GDM1 (cell line): ENCODE measurements at places on chromosomes 1 and 21.

- no peak for DNase-seq
Observed at GRCh38 chr1:33502726-33503125, 30.3 kb downstream of the ZSCAN20 start.

GRCh38 chr1:67735806-67736627, 51.0 kb downstream of the GADD45A start:
- no peak for DNase-seq

GRCh38 chr1:230170153-230170547, 103.1 kb downstream of the GALNT2 start:
- DNase-seq = no peak

DNA sequence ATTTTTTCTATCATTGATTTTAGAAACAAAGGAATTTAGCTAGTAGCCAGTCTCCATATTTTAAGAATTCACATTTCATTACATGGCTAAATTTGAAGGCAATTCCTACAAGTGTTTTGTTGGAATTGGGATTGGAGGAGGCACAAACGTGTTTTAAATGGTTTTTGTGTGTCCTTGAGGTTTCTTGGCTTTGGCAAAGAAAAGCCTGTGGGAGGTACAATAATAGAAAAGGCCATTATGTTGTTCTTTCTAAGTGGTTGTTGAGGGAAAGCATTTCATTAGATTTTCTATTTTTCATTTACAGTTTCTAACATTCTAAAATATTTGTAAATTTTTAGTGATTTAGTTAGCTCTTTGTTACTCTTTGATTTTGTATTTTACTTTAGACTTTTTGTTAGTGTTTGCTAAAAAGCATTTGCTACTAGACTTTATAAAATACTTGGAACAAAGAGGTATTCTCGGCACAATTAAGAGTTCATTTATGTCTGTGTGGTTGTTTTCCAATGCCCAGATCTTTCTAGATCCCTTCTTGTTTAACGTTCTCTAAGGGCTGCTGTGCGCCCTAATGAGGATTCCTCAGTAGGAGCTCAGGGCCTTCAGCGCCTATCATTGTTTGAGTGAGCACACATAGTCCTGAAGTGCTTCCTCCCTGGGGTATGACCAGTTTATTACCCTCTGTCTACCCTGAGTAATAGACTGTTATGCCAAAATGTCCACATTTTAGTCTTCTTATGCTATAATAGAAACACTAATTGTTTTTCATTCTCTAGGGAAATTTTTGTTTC, 70.0 kb upstream of the KIAA1614 start:
- DNase-seq = no peak

DNA sequence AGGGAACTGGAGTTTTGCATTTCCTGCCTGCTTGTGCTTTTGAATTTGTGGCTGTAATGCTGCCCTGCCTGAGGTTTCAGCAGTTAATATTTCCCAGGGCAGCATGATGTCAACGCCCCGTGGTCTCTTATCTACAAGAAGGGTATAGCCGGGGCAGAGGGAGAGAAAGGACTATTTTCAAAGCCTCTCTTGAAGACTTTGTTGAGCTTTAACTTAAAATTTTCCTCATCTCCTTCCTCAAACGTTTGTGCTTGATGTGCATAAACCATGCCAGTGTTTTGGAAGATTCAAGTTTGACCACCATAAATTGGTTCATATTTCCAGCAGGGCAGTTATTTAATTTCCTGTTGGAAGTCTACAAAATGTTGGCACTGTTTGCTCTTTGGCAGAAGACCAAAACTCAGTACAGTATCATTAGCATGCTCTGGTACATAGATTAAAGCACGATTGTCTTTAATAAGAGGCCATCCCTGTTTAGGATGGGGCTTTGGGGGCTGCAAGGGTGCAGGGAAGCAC, 43.4 kb downstream of the ROR1 start:
- no peak for DNase-seq

GRCh38 chr1:176994931-176995596, 169.4 kb downstream of the ASTN1 start:
- no peak for DNase-seq

DNA sequence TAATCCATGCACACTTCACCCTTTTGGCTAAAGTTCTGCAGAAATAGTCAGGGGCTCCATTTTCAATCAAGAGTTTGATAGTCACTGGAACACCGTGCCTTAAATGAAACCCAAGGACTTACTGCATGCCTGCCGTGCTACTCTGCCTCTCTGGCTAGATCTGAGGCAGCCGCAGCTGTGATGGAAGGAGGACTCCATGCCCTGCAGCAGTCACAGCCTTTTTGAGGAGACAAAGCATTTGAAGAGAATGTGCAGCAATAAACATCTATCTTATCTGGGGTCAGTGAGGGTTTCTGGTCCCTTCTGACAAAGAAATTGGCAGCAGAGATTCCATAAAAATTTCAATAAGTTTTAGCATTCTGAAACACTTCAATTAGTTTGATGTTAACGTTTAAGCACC, 78.0 kb downstream of the BCAR3 start:
- no peak for DNase-seq

GRCh38 chr1:93993731-93994130, 84.5 kb upstream of the GCLM start:
- DNase-seq = no peak

DNA sequence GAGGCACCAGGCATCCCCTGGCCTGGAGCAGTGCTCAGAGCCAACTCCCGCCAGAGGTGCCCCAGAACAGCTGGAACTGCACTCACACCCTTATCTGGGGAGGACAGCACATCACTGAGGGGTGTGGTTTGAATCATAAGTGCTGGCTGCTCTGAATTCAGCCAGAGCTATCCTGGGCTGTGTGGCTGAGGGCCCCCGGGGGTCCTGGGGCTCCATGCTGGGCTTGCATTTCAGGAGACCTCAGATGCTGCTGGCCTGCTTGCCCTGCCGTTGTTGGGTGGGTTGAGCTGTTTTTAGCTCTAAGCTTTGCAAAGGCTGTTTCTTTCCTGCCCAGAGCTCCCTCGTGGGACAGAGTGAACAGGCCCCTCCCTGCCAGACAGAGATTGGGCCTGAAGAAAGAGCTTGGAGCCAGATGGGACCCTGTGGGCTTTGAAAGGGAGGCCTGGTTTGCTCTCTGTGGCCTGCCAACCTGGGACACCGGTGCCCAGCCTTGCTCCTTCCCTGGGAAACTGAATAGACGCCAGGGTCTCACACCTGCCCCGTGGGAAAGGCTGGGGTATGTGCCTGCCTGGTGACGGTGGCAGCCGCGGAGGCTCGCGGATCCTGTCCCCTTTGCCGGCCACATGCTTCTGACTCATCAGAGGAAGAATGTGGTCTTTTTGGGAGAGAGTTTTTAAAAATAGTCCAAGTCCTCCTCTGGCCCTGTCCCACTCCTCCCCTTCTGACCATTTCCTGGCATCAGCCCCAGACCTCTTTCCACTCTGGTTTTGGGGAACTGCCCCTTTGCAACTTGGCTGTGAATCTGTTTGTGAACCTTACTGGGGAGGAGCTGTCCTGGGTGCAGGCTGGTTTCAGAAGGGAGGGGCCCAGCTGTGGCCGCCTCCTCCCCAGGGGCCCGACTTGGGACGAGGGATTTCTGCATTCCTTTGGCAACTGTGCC, 30.0 kb downstream of the ARHGEF10L start:
- DNase-seq = no peak

DNA sequence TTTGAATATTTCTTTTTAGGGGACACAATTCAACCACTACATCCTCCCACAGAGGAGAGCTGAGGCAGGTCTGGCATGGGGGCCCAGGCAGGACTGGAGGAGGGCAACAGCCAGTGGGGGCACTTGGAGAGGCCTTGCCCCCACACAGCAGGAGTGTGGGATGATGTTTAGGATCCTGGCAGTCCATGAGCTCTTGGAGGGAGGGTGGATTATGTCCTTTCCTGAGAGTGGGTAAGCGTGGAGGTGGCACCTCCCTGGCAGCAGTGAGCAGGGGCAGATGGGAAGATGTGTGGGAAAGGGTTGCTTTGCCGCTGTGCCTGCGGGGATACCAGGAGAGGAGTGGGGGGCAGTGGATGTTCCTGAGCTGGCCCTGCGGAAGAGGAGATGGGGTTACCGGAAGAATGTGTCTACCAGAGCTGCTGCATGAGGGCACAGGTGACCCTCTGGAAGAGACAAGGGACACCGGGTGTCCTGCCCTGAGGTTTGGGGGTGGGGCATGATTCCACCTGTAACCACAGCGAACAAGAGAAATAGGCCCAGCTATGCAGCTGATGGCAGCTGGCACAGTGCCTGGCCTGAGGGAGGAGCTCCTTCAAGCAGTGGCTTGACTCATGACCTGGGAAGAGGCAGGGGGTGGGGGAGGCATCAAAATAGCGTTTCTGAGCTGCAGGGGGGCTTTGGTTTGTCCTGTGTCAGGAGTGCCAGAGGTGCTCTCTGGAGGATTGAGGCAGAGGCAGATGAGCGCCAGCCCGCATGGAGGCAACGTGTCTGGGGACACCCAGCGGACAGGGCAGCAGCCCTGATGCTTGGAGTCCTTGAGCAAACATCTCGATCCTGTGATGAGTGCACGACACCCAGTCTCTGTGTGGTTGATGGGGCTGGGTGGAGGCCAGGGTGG, 123.9 kb upstream of the TMPRSS2 start:
- no peak for DNase-seq

- DNase-seq = no peak
Observed at GRCh38 chr21:34974162-34974981, 74.7 kb downstream of the RUNX1 start.

DNA sequence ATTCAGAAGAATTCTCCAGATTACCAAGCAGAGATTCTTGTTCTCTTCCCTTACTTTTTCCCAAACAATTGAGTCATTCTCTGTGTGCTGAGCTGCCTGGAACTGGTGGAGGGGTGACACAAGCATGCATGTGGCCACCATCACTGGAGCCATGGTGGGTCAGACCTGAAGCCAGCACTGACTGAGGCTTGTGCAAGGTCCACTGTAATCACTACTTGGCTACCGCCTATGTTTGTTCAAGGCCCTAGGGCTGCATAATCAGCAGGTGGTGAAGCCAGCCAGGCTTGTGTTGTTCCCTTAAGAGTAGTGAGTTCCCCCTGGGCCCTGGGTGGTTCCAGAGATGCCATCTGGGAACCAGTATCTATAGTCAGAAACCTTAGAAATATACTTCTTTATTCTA, 183.8 kb downstream of the DNAH14 start:
- no peak for DNase-seq

GRCh38 chr1:63126104-63126503, 196.3 kb upstream of the FOXD3 start:
- no peak for DNase-seq

GRCh38 chr1:17596651-17597509, 57.4 kb downstream of the ARHGEF10L start:
- DNase-seq = no peak

- peak; percentile 17 for DNase-seq
Observed at GRCh38 chr1:208652296-208653160, 408.3 kb upstream of the PLXNA2 start.

DNA sequence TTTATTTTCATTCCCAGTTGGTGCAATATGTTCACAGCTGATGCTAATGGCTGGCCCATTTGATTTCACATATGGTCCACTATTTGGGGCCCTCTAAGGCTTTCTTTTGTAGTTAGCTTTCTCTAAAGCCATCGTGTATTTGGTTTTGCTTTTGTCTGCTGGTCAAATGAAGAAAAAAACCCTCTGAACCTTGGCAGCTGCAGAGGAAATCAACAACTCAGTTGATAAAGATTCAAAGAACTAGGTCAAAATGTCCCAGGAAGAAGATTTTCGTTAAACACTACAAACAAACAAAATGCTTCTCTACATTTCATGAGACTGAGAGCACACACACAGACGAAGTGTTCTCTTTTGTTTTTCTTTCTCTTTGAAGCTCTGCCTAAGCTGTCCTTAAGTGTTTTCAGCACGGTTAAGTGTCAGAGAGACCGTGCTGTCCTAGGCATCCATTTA, 655.0 kb downstream of the RWDD3 start:
- DNase-seq = no peak

- no peak for DNase-seq
Observed at GRCh38 chr21:27741736-27742135, 774.8 kb upstream of the ADAMTS5 start.

GRCh38 chr1:172980456-172980855, 70.3 kb downstream of the TNFSF18 start:
- no peak for DNase-seq

DNA sequence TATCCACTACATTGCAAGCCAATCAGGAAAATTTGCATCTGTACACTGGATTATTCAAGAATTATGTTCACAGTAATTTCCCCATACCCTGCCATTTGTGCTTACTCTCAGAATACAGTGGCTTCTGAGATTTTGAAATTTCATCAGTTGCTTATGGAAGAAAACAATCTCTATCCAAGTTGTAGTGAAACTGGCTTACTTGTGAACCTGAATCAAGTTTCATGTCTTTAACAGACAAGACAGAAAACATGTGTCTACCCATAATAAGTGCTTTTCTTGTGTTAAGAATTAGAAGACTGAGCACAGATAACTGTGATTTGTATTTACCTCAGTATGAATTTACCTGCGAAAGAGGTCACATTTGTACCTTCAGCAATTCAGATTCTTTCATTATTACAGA, 672.7 kb upstream of the ADGRL2 start:
- no peak for DNase-seq

GRCh38 chr1:192993426-192994085, 65.6 kb downstream of the UCHL5 start:
- DNase-seq = no peak

DNA sequence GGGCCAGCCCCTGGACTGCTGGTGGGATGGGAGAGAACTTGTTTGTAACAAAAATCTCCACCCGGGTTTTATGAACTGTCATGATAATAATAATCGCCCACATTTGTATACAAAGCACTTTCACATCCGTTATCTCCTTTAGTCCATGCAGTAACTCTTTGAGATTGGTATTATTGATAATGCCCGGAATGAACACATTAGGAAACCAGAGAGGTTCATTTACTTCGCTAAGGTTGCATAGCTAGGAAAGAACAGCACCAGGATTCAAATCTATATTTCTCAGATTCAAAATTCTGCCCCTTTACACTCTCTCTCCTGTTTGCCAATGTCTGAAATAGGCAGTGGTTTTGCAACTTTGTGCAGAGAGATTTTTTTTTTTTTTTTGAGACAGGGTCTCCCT, 131.4 kb downstream of the FOXD2 start:
- DNase-seq = no peak

GRCh38 chr1:67316918-67317317, 9.2 kb downstream of the IL12RB2 start:
- DNase-seq = no peak

- DNase-seq = no peak
Observed at GRCh38 chr21:41018431-41018830, 149.5 kb upstream of the BACE2 start.

DNA sequence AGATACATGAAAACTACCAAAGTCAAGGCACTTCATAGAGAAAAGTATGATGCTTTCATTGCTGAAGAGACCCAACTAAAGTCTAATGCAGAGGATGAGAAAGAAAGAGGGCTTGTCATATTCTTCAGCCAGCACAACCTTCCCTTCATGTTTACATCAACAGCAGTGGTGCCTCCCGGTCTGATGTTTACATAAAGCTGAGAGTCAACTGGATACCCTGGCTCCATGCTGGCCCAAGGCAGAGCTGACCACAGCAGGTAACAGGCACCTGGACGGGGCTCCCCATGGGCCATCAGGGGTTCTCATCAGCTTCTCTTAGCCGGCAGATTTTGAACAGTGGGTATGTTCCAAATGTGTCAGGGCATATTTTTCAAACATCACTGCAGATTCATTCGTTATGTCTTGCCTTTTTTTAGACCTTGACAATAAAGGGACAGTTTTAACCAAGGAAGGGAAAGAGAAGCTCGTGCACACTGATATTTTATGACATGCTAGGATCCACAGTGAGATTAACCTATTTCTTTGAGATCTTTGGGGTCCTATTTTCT, 117.1 kb downstream of the NRIP1 start:
- no peak for DNase-seq

- DNase-seq = peak; percentile 62
Observed at GRCh38 chr1:109532365-109533136, 7.1 kb upstream of the GPR61 start.

GRCh38 chr1:39876144-39876543, 7.2 kb downstream of the TRIT1 start:
- no peak for DNase-seq
